ENCODE measurements at places on chromosomes 13 and 19. TPM values are rescaled to one million over a fixed set of nuclear protein-coding genes. Genes with fewer than 3 reads are reported as not detected.

The SPRED3 gene
- total RNA-seq: 1.8 TPM

The CBY2 gene
- total RNA-seq: not detected

The PSG11 gene
- not detected for total RNA-seq

The ZNF730 gene
- total RNA-seq: not detected

The APC2 gene
- total RNA-seq: 2.1 TPM

The RXFP2 gene
- not detected for total RNA-seq

The POSTN gene
- not detected for total RNA-seq

The PSG3 gene
- total RNA-seq: not detected

The MISP gene
- 86.8 TPM for total RNA-seq

The TRAPPC2B gene
- 16.7 TPM for total RNA-seq

The TMED1 gene
- 29.4 TPM for total RNA-seq

The SELENOV gene
- total RNA-seq: not detected

The SYNE4 gene
- 0.14 TPM for total RNA-seq

The CCDC169 gene
- 0.28 TPM for total RNA-seq

The CEACAM1 gene
- 2.4 TPM for total RNA-seq

The PCDH17 gene
- not detected for total RNA-seq

The ZGLP1 gene
- 1.1 TPM for total RNA-seq

The DHRS12 gene
- total RNA-seq: 5.6 TPM

The ZNF627 gene
- 2.0 TPM for total RNA-seq

The TPTE2 gene
- not detected for total RNA-seq

The METTL21C gene
- total RNA-seq: not detected

The ZNF787 gene
- 44.9 TPM for total RNA-seq

The CEACAM16 gene
- total RNA-seq: not detected

The AKAP8 gene
- 17.0 TPM for total RNA-seq

The ZNF567 gene
- total RNA-seq: 9.6 TPM

The LGALS7B gene
- total RNA-seq: not detected

All from A549 treated with GW870086 at 1 μM for 4 hours (cell line).